ENCODE measurements at places on chromosomes 4 and X.

DNA sequence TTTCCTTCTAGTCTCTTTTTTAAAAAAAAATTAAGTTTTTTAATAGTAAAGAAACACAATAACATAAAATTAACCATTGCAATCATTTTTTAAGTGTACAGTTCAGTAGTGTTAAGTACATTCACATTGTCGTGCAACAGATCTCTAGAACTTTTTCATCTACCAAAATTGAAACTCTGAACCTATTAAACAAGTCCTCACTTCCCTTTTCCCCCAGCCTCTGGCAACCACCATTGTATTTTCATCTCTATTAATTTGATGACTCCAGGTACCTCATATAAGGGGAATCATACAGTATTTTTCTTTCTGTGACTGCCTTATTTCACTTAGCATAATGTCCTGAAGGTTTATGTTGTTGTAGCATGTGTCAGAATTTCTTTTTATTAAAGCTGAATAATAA lies 31.8 kb downstream of the MSL3 start:
- DNase-seq, result no peak

- no peak for DNase-seq
Measured at GRCh38 chr4:123564758-123565346, 168.3 kb downstream of the SPRY1 start.

DNA sequence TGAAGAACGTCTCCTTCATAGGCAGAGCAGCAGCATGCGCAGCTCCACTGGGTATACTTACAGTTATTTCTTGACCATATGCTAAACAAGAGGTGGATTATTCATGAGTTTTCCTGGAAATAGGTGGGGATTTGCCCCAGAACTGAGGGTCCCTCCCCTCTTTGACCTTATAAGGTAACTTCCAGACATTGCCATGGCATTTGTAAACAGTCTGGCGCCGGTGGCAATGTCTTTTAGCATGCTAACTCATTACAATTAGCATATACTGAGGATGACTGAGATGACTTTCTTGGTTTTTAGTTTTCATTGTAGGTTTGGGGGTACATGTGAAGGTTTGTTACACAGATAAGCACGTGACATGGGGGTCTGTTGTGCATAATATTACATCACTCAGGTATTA lies 97.3 kb downstream of the MTNR1A start:
- DNase-seq, result no peak

- no peak for DNase-seq
Measured at GRCh38 chr4:5120067-5120466, 68.8 kb downstream of the STK32B start.

- no peak for DNase-seq
Measured at GRCh38 chr4:153127760-153128494, 76.3 kb upstream of the TRIM2 start.

- DNase-seq, result no peak
Measured at GRCh38 chrX:40105835-40106675, 8.3 kb upstream of the BCOR start.

- no peak for DNase-seq
Measured at GRCh38 chr4:163395055-163395454, 51.4 kb downstream of the NPY5R start.

- no peak for DNase-seq
Measured at GRCh38 chr4:41380511-41381157, 123.9 kb downstream of the UCHL1 start.

DNA sequence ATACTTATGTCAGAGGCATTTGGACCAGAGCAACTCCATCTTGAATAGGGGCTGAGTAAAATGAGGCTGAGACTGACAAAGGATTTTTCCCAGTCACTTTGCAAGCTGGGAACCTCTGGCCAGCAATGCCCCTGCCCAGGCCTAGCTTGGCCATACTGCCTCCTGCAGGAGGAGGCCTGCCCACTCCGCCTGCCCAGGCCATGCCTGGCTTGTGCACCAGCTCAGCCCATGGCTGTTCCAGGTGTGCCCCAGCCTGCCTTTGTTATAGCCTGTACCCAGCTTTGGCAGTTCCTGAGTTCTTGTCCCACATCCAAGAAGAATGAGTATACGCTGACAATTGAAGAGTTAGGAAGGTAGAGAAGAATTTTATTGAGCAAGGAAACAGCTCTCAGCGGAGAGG lies 176.1 kb downstream of the AASDH start:
- DNase-seq, result no peak

DNA sequence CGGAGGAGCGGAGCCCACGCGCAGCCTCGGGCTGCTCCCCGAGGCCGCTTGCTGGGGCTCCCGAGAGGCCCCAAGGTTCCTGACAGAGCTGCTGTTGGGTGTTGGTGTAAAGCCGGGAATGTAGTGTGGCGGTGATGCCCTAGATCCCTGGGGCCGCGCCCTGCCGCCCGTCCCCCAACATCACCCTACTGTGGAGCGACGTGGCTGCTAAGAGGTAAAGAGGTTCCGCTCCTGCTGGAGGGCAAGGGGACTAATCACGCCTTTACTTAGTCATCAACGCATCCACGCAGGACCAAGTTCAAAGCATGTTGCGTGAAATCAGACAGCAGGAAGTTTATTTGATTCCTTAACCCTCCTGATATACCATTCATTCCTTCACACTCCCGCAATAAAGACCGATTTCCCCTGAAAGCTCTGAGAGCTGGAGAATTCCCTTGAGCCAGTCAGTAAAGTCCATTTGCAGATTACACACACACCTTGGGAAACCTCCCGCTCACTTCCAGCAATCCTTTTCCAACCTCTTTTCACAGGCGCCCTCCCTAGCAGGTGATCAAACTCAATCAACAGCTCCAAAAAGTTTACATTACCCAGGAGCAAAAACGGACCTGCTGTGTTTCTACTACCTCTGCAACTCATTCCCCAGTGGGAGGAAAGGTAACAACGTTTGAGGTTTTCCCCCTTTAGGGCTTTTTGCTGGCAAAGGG lies 579 bp upstream of the GABRA2 start:
- DNase-seq, result no peak

GRCh38 chr4:124931050-124931449 lies 218.5 kb upstream of the ANKRD50 start:
- no peak for DNase-seq

DNA sequence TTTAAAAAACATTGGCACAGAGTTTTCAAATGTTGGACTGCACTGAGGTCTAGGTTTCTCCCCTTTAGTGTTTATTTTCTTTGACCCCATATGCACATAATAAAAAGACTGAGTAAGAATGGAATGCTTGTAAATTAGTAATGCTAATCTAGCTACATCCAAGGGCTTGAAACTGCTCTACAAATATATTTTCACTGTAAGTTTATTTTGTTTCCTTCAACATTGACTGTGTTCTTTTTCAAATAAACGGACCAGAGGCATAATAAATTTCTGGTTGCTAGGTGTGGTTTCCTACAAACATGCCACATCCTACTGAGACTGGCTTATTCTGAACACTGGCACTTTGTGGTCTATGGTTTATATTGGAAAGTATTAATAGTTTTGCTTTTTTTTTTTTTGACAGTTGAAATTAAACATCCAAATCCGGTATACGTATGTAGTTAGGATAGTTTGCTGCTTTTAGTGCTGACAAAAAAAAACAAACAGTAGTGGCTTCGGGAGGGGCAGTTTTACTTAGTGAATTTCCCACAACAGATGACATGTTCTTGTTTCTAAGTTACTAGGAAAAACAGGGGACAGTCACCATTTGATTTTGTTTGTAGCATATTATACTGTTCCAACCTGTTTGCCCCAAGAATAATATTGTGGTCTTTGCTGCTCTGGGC lies 13.2 kb downstream of the CA5B start:
- DNase-seq, result no peak

- peak; percentile 12 for DNase-seq
Measured at GRCh38 chrX:150547375-150548115, 20.9 kb upstream of the MTM1 start.

DNA sequence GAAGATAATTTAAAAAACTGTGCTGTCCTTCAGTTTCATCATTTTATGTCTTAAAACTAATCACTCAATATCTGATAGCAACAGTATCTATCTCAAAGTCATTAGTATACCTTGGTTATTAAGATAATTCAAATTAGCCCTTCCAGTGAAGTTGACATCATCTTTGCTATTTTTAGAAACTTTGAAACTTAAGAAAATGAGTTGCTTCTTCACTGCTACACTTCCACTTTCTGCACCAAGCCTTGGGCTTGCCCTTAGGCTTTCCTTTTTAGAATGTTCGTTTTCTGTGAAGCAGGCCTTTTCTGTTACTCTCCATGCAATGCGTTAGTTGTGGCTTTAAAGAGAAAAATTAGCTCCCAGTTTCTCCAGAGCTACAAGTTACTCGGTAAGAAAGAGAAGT lies 4.4 kb upstream of the VAMP7 start:
- no peak for DNase-seq

DNA sequence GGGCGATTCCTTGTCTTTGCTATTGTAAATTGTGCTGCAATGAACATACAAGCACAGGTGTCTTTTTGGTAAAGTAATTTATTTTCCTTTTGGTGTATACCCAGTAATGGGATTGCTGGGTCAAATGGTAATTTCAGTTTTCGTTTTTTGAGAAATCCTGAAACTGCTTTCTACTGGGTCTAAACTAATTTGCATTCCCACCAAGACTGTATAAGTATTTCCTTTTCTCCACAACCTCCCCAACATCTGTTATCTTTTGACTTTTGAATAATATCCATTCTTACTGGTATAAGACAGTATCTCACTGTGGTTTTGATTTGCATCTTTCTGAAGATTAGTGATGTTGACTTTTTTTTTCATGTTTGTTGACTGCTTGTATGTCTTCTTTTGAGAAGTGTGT lies 2506.0 kb downstream of the PCDH7 start:
- DNase-seq, result no peak

GRCh38 chr4:25978327-25978726 lies 64.3 kb downstream of the SMIM20 start:
- no peak for DNase-seq

DNA sequence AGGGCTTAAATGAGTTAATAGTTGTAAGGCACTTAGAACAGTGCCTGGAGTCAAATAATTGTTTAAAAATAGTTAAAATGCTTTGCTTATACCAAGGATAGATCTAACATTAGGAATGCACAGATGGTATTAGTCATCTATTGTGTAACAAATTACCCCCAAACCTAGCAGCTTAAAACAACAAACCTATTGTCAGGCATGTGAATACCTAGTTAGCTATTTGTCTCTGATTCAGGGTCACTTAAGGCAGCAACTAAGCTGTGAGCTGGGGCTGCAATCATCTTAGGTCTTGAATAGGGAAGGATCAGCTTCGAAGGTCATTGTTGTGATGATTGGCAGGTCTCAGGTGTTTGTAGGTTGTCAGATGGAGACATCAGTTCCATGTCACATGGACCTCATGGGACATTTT lies 42.4 kb upstream of the AGA start:
- DNase-seq, result no peak

GRCh38 chr4:141375855-141376254 lies 155.2 kb downstream of the ZNF330 start:
- DNase-seq, result no peak

DNA sequence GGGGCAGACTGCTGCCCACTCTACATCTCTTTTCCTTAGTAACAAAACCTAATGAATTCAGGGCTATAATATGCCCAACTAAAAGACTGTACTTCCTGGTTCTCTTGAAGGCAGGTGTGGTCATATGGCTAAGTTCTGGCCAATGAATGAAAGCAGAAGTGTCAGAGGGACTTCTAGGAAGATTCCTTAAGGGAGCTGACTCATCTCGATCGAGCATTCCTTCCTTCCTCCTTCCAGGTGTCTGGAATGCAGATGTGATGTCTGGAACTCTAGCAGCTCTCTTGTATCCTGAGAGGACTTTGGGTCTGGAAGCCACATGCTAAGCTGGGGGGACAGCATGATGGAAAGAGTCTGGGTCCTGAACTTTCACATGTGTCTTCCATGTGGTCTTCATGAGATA lies 116.2 kb upstream of the STX18 start:
- DNase-seq, result no peak

- no peak for DNase-seq
Measured at GRCh38 chr4:86961605-86962295, 26.9 kb downstream of the AFF1 start.

GRCh38 chrX:112946227-112946626 lies 105.6 kb upstream of the AMOT start:
- no peak for DNase-seq

GRCh38 chrX:153641627-153642026 lies 5.4 kb upstream of the DUSP9 start:
- no peak for DNase-seq

GRCh38 chrX:38882894-38883626 lies 81.8 kb downstream of the MID1IP1 start:
- no peak for DNase-seq

- no peak for DNase-seq
Measured at GRCh38 chrX:7334253-7334935, 186.4 kb upstream of the PUDP start.

GRCh38 chr4:14338585-14339265 lies 663.6 kb upstream of the CPEB2 start:
- no peak for DNase-seq

- no peak for DNase-seq
Measured at GRCh38 chrX:16992445-16992844, 46.0 kb downstream of the REPS2 start.

DNA sequence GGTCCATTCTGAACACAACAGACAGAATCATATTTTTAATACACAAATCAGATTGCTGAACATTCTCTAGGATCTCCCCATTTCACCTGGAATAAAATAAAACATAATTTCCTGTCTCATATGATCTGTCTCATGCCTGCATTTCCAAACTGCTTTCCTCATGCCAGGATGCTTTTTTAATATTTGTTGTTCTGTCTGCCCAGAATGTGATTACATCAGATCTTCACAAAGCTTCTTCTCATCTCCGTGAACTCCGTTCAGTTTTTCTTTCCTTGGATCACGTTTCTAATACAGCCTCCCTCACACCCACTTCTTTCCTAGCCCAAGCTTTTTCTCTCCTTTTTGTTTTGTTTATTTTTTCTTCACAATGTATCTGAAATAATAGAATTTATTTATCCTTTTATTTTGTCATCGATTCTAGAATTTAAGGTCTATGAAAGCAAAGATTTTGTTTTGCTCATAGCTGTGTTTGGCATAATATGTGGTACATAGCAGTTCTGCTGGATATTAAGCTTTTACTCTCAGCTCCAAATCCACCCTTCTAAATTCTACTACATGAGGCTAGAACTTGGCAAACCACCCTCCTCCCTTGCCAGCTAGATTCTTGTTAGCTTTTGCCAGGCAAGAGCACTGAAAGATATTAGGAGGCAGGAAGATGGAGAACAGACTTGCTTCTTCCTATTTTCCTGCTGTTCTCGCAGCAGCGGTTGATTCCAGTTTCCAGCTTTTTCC lies 165.5 kb upstream of the SLIT2 start:
- no peak for DNase-seq

DNA sequence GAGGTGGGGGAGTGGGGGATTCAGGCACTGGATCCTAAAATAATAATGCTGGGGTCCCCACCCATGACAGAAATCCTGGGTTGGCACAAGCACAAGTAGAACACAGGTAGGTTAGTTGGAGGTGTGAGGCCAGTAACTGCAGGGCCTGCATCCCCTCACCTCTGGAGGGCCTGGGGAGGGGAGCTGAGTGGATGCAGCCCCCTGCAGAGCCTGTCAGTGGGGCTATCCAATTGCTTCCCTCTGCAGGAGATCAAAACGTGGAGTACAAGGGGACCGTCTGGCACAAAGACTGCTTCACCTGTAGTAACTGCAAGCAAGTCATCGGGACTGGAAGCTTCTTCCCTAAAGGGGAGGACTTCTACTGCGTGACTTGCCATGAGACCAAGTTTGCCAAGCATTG lies 43.7 kb downstream of the MAP7D3 start:
- DNase-seq, result no peak

- DNase-seq, result no peak
Measured at GRCh38 chr4:147219145-147219544, 261.8 kb upstream of the EDNRA start.

- DNase-seq, result no peak
Measured at GRCh38 chr4:4362991-4363697, 23.8 kb upstream of the NSG1 start.

- DNase-seq, result no peak
Measured at GRCh38 chr4:128241425-128241913, 46.1 kb downstream of the PGRMC2 start.
